ENCODE measurements at places on chromosomes 1 and 21.

DNA sequence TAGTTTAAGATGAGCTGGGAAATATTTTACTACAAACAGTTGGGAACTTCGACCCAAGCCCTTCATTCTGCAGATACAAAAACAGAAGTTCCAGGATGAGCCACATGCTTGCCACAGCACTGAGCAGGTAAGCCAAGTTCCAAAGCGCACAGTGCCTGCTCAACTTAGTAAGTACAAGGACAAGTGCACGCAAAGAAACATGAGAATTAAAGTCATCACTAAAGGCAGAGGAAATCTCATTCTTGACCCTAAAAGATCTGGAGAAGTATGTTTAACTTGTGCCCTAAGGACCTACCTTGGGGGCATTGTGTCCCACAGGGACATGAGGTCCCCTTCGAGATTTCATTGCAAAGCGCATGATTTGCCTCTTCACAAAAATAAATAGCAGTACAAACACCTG lies 1.2 kb upstream of the UBAP2L start:
- DNase-seq: no peak

- no peak for DNase-seq
Observed at GRCh38 chr1:90717356-90717664, 208 bp upstream of the BARHL2 start.

DNA sequence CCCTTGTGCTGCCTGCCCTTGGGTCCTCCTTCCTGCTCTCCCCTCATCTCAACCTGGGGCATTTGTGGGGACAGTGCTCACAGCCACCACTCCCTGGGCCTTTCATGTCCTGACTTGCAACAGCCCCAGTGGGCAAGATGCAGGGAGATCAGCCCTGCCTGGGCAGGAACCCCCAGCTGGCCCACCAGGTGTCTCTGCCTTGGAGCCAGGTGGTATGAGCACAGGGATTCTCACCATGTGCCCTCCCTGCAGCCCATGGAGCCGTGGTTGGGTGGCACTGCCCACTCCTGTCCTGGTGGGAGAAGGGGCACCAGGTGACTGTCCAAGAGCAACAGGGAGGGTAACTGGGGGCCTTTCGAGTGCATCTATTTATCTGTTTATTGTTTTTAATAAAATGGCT lies 100.4 kb downstream of the AJAP1 start:
- no peak for DNase-seq

DNA sequence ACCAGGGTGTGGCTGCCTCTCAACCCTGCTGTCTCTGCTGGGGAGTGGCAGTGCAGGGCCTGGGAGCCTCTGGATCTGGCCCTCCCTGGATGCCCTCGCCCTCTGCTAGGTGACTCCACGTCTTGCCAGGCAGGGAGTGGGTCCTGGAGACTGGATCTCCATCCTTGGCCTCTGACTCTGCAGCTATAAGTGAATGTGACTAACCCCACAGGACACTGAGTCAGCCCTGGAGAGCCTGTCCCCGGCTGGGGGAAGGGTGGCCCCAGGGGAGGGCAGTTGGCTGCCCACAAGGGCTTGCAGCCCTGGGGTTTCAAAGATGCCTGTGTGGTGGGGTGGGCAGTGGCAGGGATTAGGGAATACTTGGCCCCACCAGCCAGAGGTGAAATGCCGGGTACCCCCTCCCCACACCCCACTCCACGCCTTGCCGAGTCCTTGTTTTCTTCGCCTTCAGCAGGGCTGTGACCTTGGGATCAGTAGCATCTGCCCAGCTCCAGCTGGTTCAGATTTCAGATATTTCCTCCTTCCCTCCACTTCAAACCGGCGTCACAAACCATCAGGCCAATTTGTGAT lies 1.9 kb upstream of the MYBPH start:
- no peak for DNase-seq

DNA sequence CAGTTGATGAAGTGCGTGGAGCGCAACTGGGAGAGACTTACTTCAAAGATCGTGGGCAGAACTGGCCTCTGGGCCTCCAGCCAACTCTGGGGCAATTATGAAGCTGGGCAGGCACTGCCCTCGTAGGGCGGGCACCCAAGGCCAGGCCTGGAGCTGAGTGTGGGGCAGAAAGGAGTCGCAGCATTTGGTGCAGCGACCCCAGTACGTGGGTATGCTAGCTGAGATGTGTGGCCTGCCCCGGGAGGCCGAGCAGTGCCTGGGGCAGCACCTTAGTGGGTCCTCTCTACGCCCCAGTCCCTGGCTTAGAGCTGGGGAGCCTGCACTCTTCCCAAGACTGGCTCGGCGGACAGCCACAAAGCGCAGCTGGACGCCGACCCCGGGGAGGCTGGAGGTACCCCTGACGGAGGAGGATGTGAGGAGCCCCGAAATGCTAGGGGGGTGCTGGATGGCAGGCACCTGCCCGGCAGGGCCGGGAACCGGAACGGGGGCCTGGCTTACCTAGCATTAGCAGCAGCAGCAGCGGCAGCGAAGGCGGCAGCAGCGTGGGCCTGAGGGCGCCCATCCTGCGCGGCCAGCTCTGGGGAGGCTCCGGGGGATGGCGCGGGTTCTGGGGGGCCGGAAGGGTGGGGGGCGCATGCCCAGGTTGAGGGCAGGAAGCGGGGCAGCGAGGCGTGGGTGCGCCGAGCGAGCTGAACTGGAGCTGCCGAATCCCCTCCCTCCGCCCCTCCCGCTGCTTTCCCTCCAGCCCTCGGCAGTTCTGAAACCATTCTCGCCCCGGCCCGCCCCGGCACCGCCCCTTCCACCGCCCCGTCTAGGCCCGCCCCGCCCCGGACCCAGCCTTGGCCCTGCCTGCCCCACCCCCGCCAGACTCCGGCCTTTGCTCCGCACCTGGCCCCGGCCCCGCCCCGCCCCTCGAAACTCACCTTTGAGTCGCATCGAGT lies at the start of gene IGSF8:
Gene IGSF8, minus strand, starts transcription at position 709 of the 941 bp plus-strand sequence. Its CDS starts 147 bp downstream, at position 562.
- peak; percentile 86 for DNase-seq

DNA sequence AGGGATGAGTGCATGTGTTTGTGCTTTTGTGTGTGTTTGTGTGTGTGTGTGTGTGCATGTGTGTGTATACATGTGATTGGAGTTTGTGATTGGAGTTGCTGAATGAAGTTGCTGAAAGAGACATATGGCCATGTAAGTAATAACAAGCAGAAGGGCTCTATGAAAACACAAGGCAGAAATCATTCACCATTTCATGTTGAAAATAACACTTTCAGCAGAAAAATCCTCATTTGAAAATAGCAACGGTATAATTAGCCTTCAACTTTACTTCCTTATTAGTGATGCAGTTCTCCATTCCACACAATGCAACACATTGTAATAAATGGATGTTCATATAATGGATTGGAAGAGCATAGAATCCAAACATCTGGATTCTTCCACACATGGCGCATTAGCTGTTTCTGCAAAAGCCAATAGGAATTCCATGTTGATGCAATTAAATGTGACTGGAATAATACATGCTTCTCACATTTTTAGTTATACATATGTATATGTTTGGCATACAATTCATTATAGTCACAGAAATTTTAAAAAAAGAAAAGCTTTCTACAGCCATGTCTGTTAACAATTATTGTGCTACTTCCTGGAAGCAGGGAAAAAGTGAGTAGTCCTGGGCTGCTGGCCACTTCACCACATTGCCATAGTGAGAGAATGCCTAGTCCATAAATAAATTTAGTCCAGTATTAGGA lies 538.0 kb downstream of the LTN1 start:
- DNase-seq: no peak

- no peak for DNase-seq
Observed at GRCh38 chr1:54825696-54826095, 24.6 kb upstream of the TTC22 start.

DNA sequence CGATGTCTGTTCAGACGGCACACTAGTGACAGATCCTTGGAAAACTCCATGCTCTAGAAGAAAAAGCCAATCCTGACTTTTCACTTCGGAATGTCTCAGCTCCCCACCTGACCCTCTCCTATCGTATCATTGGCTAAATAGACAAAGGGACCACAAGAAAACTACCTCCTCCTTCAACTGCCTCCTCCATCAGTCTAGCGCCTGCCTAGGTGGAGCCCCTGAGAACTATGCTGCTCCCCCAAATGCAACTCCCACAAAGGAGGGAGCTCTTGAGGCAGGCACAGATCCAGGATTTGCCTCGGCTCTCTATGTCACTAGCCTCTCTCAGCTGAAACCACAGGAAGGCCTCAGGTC lies 148.4 kb downstream of the TOMM20 start:
- DNase-seq: no peak

GRCh38 chr1:54118704-54119103 lies 34.1 kb downstream of the CDCP2 start:
- no peak for DNase-seq

- DNase-seq: no peak
Observed at GRCh38 chr1:40075266-40075665, 21.8 kb downstream of the PPT1 start.

- DNase-seq: peak; percentile 34
Observed at GRCh38 chr1:224205438-224205840, 22.4 kb downstream of the DEGS1 start.

DNA sequence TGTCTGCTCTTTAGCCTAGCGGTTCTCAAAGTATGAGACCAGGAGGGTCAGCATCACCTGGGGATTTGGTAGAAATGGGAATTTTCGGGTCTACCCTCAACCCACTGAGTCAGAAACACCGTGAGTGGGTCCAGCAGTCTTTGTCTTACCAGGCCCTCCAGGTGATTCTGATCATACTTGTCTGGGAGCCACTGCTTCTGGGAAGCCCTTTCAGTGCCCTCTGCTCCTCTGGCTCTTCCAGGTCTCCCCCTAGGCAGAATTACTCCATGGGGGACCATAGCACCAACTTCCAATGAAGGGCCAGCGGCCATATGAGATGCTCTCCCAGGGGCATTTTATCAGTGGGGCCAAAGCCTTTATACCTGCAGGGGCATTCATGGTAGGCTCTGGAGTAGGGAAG lies 81.0 kb upstream of the ETV3 start:
- no peak for DNase-seq

- no peak for DNase-seq
Observed at GRCh38 chr1:1048765-1049164, 25.3 kb downstream of the RNF223 start.

DNA sequence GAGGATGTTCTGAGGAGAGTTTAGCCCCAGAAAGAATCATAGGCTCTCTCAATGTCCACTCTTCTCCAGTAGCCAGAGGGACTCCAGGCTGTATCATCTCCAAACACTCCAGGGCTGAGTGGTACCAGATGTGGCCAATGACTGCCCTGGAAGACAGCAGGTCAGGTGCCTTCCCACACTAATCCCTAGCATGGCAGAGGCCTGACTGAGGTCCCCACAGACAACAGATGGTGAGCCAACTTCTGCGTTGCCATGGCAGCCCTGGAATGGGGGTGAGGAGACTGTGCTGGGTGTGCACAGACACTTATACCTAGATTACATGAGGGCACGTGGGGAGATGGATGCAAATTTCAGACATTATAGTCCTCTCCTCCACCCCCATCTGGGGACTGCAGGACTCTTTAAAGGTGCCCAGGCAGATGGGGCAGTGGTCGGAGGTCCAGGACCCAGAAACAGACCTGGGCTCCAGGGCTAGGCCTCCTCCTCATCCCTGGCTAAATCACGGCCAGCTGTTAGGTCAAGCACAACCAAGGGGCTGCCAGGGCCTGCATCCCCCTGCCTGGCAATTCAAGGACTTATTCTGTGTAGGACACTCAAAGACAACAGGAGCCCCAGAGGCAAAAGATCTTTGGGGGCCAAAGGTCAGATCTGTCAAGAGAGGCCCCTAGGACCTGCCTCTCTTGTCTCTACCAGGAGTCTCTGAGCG lies 42.9 kb downstream of the CAMK2N1 start:
- DNase-seq: no peak

DNA sequence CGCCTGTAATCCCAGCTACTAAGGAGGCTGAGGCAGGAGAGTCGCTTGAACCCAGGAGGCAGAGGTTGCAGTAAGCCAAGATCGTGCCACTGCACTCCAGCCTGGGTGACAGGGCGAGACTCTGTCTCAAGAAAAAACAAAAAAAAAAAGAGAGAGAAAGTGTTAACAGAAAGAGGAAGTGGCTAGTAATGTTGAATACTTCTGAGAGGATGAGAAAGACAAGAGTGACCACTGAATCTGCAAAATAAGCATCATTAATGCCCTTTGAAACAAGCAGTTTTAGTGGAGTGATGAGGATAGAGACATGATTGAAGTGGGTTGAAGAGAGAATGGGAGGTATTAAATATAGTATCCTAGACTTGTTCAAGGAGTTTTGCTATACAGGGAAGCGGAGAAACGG lies 11.7 kb downstream of the MPZ start:
- no peak for DNase-seq

GRCh38 chr21:38661197-38661871 lies 144.4 kb upstream of the ETS2 start:
- DNase-seq: no peak

DNA sequence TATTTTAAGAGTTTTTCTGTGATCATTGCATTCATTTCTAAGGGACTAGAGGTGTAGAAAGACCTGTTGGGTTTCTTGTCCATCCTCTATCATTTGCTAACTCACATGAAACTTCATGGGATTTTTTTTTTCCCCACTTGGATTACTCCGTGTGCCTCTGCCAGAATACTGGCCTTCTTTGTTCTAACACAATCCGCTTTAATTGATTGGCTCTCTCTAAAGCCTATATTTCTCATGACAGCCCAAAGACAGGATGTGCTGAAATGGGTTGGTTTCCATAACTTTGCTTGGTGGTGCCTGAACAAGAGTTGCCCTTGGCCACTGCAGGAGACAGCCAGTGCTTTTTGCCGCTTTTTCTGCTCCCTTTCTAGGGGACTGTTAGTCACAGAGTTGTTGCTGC lies 12.2 kb downstream of the CACHD1 start:
- no peak for DNase-seq

GRCh38 chr1:162210196-162210595 lies 140.7 kb downstream of the NOS1AP start:
- DNase-seq: no peak

DNA sequence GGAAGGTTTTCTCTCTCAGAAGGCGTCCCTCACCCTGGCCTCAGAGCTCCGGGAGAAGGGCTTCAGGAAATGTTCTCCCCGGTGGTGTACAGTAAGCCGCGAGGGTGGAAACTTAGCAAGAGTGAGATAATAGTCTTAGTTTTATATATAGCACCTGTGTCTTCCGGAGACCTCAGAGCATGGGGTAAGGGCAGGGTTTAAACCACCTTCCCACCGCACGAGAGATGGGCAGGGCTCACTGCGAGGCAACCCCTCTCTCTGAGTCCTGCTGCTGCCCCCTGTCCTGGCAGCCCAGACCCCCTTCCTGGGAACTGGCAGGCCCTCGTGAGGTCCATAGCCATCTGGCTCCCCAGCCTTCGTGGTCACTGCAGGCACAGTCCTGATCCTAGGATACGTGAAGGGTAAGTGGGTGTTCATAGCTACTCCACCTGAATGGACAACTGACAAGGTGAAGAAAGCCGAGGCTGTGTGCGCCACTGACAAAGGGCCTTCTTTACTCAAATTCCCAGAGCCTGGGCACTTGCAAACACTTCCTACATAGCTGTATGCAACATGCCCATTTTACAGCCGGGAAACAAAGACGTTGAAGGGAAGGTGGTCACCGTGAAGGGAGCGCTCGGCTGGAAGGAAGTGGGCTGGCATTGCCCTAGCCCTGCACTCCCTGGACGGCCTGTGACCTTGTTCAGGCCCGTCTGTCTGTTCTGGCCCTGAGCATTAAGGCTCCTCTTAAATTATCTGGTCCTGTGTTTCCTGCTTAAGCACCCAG lies 26.9 kb downstream of the ITPKB start:
- peak; percentile 37 for DNase-seq

GRCh38 chr1:48263041-48263440 lies 40.5 kb downstream of the SLC5A9 start:
- DNase-seq: no peak
